Bladder microvascular endothelial cell (primary cell): ENCODE measurements at places on chromosomes 16 and 17. TPM values are rescaled to one million over a fixed set of nuclear protein-coding genes. Genes with fewer than 3 reads are reported as not detected.

CLEC19A gene
- total RNA-seq: not detected in 2 replicates

GLP2R gene
- 0.31 TPM in 1 of 2 replicates, not detected in the other for total RNA-seq

CA4 gene
- 0.65 and 1.0 TPM in 2 replicates for total RNA-seq

UTS2R gene
- not detected in 2 replicates for total RNA-seq

OR1F1 gene
- total RNA-seq: not detected in 2 replicates

PRRT2 gene
- 0.25 TPM in 1 of 2 replicates, not detected in the other for total RNA-seq

OR4D2 gene
- total RNA-seq: not detected in 2 replicates

KRT36 gene
- 0.06 and 0.16 TPM in 2 replicates for total RNA-seq

OR2C1 gene
- not detected in 2 replicates for total RNA-seq

AGRP gene
- total RNA-seq: not detected in 2 replicates

FDXR gene
- 40.8 and 49.1 TPM in 2 replicates for total RNA-seq

CCL8 gene
- total RNA-seq: 0.13 and 0.16 TPM in 2 replicates

ABCA3 gene
- 19.4 and 67.6 TPM in 2 replicates for total RNA-seq

KRTAP4-1 gene
- not detected in 2 replicates for total RNA-seq

CCT6B gene
- total RNA-seq: 0.16 and 0.25 TPM in 2 replicates

FA2H gene
- not detected in 2 replicates for total RNA-seq

GAST gene
- not detected in 2 replicates for total RNA-seq

NEK8 gene
- total RNA-seq: 0.81 and 2.3 TPM in 2 replicates
